Lung microvascular endothelial cell (primary cell): ENCODE measurements at places on chromosomes 4 and X. TPM values are rescaled to one million over a fixed set of nuclear protein-coding genes. Genes with fewer than 3 reads are reported as not detected.
A peak's percentile ranks its signal among the peaks of the same experiment; 100 is the strongest.

SSX3 gene
- not detected in 2 replicates for total RNA-seq

DMRTC1 gene
- not detected in 2 replicates for total RNA-seq

DIPK2B gene
- 52.3 and 73.2 TPM in 2 replicates for total RNA-seq

SLITRK4 gene
- 0.20 and 0.65 TPM in 2 replicates for total RNA-seq

- no peak for DNase-seq
Measured at GRCh38 chrX:84876876-84877275, 126.8 kb upstream of the APOOL start.

DNA sequence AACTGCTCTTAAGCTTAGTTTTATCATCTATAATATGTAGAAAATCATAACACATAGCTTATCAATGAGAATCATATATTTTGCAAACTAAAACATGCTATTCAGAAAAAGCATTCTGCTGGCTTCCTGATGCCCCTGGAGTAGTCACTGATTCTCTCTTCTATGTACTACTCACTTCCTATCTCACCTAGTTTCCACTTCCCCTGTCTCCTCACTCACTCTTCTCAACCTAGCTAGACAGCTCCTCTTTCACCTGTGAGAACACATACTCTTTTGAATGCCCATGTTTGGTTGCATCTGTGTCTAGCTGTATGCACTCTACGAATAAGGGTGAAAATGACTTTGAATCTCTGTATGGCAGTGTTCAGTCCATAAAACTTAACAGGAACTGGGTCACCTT lies 9.3 kb downstream of the TMEM144 start:
- DNase-seq, result no peak

DNA sequence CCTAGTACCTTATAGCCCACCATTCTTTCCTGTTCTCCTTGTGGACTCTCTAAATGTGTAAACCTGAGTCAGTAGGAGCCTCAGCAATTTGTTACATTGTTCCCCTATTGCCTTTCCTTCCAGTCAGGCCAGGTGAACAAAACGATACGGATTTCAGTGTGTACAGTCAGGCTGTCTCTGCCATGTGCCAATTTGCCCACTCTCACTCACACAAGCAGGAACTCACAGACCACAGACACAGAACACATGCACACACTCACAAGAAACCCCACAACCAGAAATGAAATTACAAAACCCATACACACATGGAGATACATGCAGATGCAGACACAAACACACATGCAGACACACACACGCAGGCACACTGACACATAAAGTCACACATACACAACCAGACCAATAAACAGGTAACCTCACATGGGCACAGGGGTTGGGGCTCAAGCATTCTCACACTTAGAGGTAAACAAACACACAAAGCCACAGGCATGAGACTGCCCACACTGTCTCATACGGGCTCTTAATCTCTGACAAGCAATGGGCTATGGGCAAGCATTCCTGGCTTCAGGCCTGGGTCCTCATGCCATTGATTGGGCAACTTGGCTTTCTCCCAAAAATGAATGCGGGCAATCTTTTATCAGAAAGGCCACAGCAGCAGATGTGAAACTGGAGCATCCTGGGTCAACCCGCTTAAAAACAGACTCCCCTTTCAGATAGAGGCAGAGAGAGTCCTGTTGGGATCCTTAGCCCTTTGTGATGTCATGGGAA lies 68.7 kb downstream of the NBDY start:
- DNase-seq, result peak; percentile 38

DNA sequence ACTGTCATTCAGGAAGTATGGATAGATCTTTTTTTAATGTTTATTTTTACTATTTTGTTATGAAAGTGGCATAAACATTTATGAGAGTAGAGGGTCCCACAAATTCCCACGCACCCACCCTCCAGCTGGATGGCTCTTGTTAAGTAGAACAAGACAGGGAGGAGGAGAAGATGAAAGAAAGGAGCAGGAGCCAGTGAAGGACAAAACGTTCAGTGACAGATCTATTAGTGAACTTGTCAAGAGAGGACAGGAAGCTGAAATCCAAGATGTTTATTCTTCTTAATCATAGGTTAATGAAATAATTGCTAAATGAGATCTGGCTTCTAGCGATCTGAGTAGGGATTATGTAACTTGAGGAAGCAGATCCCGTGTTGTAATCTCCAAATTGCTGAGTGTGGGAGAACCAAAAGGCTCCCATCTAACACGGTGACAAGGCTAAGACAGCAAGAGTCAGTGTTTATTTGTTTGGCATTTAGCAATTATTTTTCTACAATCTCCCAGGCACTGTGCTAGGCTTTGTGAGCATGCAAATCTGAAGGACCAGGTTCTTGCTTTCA lies 162.5 kb downstream of the SHROOM3 start:
- no peak for DNase-seq

GRCh38 chr4:121758925-121759568 lies 5.9 kb downstream of the SMIM43 start:
- DNase-seq, result no peak
